Endothelial cell of coronary artery (primary cell): ENCODE measurements at places on chromosomes 1 and 21. TPM values are rescaled to one million over a fixed set of nuclear protein-coding genes. Genes with fewer than 3 reads are reported as not detected.

Gene CATSPERE
- total RNA-seq, result 0.28 and 0.45 TPM in 2 replicates

Gene CD53
- not detected in 2 replicates for total RNA-seq

Gene CHAF1B
- 2.1 and 3.3 TPM in 2 replicates for total RNA-seq

Gene TSSK3
- 0.18 and 0.19 TPM in 2 replicates for total RNA-seq

Gene PCAT6
- total RNA-seq, result not detected in 2 replicates

Gene GNB1
- 87.0 and 121 TPM in 2 replicates for total RNA-seq

Gene GFI1
- total RNA-seq, result 0.18 and 0.19 TPM in 2 replicates
